ENCODE measurements at places on chromosomes 3 and 15.
A peak's percentile ranks its signal among the peaks of the same experiment; 100 is the strongest.

GRCh38 chr3:94303897-94304296 lies 241.0 kb downstream of the NSUN3 start:
- peak; percentile 32 for DNase-seq

- no peak for DNase-seq
These were observed 249.1 kb upstream of the MCTP2 start for GRCh38 chr15:93982226-93982727.

- peak; percentile 78 for DNase-seq
These were observed 73.0 kb upstream of the POMGNT2 start for GRCh38 chr3:43178891-43179366.

GRCh38 chr3:56758539-56758981 lies 43.2 kb downstream of the ARHGEF3 start:
- peak; percentile 94 for DNase-seq

GRCh38 chr3:157409516-157409915 lies 27.1 kb upstream of the PTX3 start:
- no peak for DNase-seq

DNA sequence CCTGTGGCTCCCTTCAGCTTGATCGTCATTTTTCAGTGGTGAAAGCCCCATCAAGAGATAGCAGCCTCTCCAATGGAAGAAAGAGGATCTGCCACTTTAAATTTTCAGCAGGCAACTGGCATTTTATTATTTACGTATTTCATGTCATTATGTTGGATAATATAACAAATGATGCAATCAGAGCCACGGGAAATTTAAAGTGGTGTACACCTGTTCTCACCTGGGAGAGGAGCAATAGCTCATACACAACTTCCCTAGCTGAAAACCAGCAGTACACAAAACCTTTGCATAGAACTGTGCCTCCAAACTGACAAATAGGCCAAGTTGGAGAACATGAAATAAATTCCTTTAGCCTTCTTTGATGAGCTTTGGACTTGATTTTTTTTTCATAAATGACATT lies 136.9 kb downstream of the SATB1 start:
- no peak for DNase-seq

DNA sequence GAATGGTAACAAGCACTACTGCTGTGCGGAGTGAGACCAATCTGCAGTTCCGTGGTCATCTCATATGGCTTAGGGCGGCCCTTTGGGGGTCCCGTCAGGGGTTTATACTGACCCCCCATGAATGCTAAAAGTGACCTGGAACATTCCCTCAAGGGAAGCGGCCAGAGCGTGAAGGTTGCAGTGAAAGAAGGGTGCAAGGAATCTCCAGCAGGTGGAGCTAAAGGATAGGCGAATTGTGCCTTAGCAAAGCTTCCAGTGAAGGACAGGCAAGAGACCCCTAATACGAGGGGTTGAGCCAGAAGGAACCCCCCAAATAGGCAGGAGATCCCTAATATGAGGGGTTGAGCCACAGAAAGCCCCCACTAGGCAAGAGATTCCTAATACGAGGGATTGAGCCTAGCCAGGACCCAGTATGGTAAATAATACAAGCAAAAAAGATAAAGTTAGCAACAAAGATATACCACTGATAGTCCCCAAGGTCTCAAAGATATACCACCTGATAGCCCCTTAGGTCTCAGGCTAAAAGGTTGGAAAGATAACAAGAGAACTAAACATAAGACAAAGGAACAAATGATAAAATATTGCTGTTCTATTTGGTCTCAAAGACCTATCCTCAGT lies 32.8 kb downstream of the ZNF589 start:
- DNase-seq: peak; percentile 70

All from GM23248 (cell line).